ENCODE measurements at places on chromosomes 3 and 15. TPM values are rescaled to one million over a fixed set of nuclear protein-coding genes. Genes with fewer than 3 reads are reported as not detected.

GRCh38 chr15:58454950-58455401 lies 23.2 kb downstream of the LIPC start:
- no peak for DNase-seq

The C3orf80 gene
- total RNA-seq, result 0.24 TPM

- DNase-seq, result peak; percentile 38
Observed at GRCh38 chr15:100338971-100339444, 2.8 kb downstream of the ADAMTS17 start.

DNA sequence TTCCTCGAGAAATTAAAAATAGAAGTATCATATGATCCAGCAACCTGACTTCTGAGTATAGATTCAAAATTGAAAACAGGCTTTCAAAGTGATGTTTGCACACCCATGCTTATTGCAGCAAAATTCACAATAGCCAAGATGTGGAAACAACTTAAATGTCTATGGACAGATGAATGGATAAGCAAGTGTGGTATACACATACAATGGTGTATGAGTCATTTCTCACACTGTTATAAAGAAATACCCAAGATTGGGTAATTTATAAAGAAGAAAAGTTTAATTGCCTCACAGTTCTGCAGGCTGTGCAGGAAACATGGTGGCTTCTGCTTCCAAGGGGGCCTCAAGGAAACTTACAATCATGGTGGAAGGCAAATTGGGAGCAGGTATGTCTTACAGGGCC lies 100.8 kb downstream of the KLF13 start:
- no peak for DNase-seq

GRCh38 chr3:127767126-127767525 lies 55.2 kb downstream of the MGLL start:
- DNase-seq, result no peak
